GM23248 (cell line): ENCODE measurements at places on chromosomes 6 and 20.
A peak's percentile ranks its signal among the peaks of the same experiment; 100 is the strongest.

DNA sequence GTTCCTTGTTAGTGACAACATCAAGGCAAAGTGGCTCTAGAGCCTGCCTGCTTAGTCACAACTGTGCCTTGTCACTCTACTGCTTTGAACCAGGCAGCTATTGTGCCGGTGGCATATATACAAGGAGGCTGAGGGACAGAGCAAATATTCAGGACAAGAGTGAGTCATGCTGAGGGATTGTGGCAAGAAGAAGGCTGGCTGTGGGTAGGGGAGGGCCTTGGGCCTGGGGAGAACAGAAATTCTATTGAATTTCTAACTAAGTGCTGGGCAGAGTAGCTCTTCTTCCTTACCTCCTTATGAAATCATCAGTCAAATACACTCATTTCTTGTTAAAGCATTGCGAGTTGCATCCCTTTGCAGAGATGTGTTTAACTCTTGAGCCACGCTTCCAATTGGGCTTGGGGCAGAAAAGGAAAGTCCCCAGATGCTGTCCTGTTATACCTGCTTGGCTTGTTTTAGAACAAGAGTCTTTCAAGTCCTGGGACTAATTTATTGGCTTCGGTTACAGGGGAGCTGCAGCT is 59.7 kb downstream of the PFDN4 start:
- peak; percentile 30 for DNase-seq

GRCh38 chr6:16711546-16712254 is 49.6 kb downstream of the ATXN1 start:
- peak; percentile 27 for DNase-seq

DNA sequence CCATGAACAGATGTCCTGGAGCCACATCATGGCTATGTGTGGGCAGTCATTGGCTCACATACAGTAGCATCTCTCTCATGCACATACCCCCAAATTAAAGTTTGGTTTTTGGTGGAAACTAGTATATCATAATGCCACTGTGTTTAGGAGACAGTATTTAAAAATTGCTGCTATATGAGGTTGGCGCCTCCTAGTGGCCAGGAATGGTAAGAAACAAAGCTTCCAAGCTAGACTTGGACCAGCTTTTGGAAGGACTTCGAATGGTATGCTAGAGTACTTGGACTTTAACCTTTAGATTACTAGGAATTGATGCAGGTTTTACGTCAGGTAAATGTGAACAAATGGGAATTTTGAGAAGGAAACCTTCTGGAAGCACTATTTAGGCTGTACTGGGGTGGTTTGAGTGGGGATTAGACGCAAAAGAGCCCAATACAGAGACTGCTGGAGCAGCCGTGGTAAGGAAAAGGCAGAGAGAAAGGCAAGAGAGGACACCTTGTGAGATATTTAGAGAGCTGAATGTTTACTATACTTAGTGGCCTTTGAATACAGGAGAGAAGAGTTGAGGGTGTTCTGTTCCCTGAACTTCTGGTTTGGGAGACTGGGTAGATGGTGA is 23.8 kb downstream of the PRSS35 start:
- DNase-seq = peak; percentile 64

GRCh38 chr6:1645466-1646185 is 35.9 kb downstream of the FOXC1 start:
- DNase-seq = peak; percentile 34

DNA sequence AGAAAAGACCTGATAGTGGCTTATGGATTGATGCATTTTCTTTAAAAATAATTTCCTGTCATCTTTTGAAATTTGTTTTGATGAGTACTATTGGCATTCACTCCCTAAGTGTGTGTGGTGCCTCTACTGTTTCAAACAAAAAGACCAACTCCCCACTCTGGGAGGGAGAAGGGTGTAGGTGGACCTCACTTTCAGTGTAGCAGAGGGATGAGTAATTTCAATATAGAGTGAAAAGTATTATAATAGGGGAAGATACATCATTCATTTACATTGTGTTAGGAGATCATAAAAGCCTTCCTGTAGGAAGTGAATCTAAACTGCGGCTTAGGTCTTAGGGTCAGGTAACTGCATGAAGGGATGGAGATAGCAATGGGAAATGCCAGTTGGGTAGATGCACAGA is 46.4 kb downstream of the SAMD3 start:
- DNase-seq = no peak

- no peak for DNase-seq
Observed at GRCh38 chr6:22952097-22952496, 382.7 kb downstream of the HDGFL1 start.

GRCh38 chr6:3102875-3103274 is 15.6 kb upstream of the BPHL start:
- peak; percentile 29 for DNase-seq

- no peak for DNase-seq
Observed at GRCh38 chr20:63690003-63690897, 6.2 kb upstream of the TNFRSF6B start.

DNA sequence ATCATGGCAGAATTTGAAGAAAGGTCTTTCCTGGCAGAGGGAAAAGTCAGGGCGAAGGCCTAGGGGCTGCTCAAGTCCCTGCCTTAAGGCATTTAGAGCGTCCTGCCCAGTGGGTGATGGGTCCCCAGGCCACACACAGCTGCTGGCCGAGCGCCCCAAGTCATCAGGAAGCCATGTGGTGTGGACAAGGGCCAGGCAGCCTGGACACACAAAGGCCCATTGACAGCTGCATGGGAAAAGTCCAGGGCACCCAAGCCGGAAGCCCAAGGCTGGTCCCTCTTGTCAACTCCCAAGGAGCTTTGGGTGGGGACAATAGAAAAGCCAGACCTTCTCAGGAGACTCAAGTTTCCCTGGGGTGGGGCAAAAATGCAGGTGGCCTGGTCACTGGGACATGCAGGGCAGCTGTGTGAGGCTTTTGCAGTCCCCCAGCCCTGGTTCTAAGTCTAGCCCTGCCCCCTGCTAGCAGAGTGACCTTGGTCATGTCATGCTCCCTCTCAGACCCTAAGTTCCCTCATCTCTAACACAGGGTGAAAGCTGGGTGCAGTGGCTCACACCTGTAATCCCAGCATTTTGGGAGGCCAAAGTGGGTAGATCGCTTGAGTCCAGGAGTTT is 44.3 kb upstream of the PTGIS start:
- DNase-seq = no peak

DNA sequence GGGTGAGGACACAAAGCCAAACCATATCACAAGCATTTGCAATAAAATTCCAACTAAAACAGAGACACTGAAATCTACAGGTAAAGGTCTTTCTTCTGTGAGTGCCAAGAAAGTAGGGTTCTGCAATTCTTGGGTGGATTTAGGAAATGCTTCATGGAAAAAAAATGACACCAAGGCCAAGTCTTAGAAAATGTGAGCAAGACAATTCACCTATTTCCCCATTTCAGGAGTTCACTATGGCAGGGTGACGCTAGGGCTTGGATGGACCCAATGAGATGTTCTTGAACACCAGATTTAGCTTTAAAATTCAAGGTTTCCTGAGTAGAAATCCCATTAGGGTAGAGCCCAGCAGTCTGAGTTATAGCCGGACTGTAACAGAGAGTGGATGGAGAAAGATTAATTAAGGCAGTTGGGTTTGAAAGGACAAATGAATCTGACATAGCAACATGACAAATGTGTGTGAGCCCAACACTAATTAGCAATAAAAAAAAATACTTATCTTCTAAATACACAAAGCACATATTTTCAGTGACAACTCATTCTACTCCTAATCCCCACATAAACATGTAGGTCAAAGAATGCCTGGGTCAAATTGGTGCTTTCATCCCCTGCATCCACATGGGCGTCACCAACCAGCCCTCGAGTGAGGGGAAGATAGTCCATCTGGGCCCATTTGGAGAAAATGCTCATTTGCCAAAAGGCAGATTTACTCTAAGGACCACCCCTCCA is 180.4 kb upstream of the JARID2 start:
- DNase-seq = peak; percentile 17
